ENCODE measurements at places on chromosomes 7 and 10. TPM values are rescaled to one million over a fixed set of nuclear protein-coding genes. Genes with fewer than 3 reads are reported as not detected.

Gene LEP
- total RNA-seq, result 0.76 TPM

GRCh38 chr7:123819001-123819400, 26.0 kb upstream of the HYAL4 start:
- no peak for DNase-seq
- H3K36me3 ChIP-seq, result no peaks in the 10 kb centered on the region
- no peaks in the 10 kb centered on the region for H3K4me1 ChIP-seq

- peaks cover 49% of the 10 kb centered on the region for H3K4me1 ChIP-seq
- peak overlapping the region; percentile 87 for H3K4me3 ChIP-seq
- no peaks in the 10 kb centered on the region for H3K36me3 ChIP-seq
- DNase-seq, result no peak
- peak overlapping the region; percentile 91 for H3K27ac ChIP-seq
These were observed 832 bp downstream of the PDLIM1 start for GRCh38 chr10:95289921-95290421.

Gene FAM221A
- total RNA-seq, result 4.8 TPM

Gene CPA5
- total RNA-seq, result 0.30 TPM

Gene HOXA3
- 19.9 TPM for total RNA-seq

DNA sequence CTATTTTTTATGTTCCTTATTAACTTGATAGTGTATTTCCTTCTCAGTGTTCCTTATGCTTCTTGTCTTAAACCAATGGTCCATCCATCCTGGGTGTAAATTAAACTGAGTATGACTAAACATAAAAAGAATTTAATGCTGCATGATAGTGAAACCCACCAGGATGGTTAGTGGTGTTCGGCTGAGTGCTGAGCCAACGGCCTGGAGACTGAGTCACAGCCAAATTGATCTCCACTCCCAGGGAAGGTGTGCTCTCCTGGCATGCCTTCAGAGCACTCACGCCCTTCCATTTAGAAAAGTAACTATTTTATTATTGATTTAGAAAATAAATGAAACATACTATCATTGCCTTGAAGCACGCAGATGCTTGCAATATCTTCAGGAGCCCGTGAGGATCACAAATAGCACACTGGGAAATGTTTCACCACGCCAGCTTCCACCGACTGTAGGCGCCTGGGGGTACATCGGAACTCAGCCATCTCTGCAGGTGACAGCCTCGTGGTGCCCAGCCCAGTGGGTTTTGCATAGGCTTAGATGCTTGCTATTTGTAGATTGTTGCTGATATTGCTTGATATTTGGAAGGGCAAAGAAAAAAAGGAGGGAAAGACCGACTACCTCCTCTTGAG, 40.0 kb upstream of the LOXL4 start:
- H3K36me3 ChIP-seq, result no peaks in the 10 kb centered on the region
- H3K4me3 ChIP-seq, result no peak overlapping the region
- no peak overlapping the region for H3K27ac ChIP-seq
- no peak for DNase-seq

GRCh38 chr7:24721481-24722001, 35.7 kb downstream of the GSDME start:
- H3K27ac ChIP-seq, result no peak overlapping the region
- H3K27me3 ChIP-seq, result no peaks in the 10 kb centered on the region
- DNase-seq, result no peak
- H3K4me3 ChIP-seq, result no peak overlapping the region
- no peaks in the 10 kb centered on the region for H3K4me1 ChIP-seq

DNA sequence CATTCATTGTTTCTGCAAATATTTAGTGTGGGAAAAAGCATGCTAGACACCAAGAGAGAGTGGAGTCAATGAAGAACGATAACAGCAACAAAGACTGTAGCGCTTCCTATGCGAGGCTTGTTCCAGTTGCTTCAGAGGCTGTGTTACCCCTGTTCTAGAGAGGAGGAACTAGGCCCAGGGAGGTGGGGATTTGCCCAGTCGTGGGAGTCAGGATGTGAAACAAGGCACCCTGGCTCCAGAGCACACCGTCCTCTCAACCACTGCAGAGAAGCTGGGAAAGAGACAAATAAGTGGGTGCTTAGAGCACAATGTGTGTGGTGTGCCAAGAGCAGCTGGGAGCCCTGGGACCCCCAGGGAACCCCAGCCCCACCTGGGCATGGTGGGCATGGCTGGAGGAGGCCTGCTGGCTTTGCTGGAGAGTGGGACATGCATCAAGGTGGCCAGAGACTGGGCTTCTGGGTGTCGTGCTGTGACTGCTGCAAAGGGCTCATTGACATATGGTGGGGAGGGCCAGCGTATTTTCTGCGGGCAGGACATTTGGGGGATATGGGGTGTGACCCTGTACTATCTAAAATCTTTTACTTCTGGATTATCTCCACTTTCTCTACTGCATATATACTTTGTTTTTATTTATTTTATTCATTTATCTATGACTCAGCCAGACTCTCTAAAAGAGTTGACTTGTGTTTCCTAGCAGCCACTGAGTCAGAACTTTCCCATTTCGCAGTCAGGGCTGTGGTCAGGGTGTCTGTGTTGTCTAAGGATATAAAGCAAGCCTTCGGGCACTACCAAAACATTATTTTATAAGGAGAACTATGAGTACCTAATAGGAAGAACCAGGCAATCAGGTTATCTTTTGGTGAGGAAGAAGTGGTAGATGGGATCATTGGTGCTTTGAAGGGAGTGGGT, 95.4 kb downstream of the TCF7L2 start:
- H3K36me3 ChIP-seq, result no peaks in the 10 kb centered on the region
- no peak overlapping the region for H3K4me3 ChIP-seq
- DNase-seq, result no peak
- H3K27ac ChIP-seq, result no peak overlapping the region

Gene VSIR
- 50.7 TPM for total RNA-seq

DNA sequence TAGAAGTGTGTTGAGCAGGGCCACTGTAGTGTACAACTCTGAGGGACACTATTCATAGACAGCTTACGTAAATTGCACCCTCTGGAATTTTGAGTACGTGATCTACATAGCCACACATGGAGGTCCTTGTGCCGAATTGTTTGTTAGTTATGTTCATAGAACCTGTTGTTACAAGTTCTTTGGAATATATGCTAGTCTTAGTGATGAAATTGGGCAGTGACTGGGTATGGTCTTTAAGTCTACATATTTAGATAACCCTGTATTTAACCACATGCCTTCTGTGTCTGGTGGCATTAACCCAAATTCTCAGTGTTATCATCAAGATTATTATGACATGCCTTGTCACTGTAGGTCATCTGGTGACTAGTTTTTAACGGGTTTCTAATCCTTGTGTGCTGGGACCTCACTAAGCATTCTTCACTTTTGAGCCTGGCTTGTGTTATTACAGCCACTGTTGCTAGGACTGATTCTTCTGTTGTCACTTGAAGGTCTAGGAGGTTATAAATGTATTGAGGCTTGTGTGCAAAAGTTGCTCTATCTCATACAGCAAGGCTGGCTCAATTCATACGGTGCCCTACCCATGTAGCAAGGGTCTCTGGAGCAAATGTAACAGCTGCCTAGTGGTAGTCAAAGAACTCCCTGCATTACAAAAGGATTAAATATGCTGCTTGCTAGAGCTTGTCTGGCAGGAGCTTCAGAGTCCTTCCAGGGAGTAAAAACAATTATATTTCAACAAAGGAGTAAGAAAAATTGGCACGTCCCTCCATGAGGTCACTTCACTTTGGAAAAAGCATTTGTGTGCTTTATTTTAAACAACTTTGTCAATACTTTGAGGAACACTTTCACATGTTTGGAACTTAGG, 65.4 kb downstream of the CDK14 start:
- H3K36me3 ChIP-seq, result no peaks in the 10 kb centered on the region
- no peak overlapping the region for H3K27ac ChIP-seq
- H3K4me1 ChIP-seq, result peaks cover 4% of the 10 kb centered on the region
- no peak for DNase-seq
- H3K27me3 ChIP-seq, result no peaks in the 10 kb centered on the region
- H3K4me3 ChIP-seq, result no peak overlapping the region

Gene TCAF1
- 29.6 TPM for total RNA-seq

GRCh38 chr10:49593564-49593875, 16.6 kb upstream of the SLC18A3 start:
- H3K4me1 ChIP-seq, result no peaks in the 10 kb centered on the region
- H3K36me3 ChIP-seq, result no peaks in the 10 kb centered on the region
- H3K27ac ChIP-seq, result no peak overlapping the region
- no peak overlapping the region for H3K4me3 ChIP-seq
- DNase-seq, result no peak
- peaks cover 10% of the 10 kb centered on the region for H3K27me3 ChIP-seq

DNA sequence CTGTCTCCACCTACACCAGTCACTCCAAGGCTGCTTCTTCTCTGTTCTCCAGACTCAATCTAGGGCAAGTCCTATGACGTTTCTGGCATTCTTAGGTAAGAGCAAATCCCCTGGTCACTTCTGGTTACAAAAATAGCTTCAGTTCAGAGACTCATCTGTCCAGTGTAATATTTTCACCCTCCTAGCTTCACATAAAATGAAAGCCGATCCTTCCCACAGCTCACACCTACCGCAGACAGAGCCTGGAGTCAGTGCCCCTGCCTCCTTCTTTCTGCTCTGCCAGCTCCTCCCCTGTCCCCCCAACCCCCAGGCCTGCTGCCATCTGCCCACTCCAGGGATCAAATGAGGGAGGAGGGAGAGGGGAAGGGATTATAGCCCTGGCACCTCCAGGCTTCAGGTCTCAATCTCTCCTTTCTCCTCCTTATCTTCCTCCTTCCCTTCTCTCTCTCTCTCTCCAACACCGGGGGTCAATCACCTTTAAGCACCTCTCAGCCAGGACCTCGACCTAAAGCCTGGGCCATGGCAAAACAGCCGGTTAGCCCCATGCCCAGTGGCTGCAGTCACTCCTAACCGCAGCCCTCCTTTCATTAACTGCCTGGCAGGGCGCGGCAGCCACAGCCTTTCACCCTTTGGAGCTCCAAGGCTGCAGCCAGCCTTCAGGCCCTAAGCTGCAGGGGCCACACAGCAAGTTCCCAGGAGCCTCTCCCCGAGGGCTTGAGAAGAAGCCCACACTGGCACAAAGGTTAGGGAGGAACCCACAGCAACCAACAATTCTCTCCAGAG, 292.6 kb upstream of the MGMT start:
- H3K27me3 ChIP-seq, result peaks cover 10% of the 10 kb centered on the region
- no peak overlapping the region for H3K27ac ChIP-seq
- H3K4me1 ChIP-seq, result no peaks in the 10 kb centered on the region
- no peaks in the 10 kb centered on the region for H3K36me3 ChIP-seq
- H3K4me3 ChIP-seq, result no peak overlapping the region
- no peak for DNase-seq

DNA sequence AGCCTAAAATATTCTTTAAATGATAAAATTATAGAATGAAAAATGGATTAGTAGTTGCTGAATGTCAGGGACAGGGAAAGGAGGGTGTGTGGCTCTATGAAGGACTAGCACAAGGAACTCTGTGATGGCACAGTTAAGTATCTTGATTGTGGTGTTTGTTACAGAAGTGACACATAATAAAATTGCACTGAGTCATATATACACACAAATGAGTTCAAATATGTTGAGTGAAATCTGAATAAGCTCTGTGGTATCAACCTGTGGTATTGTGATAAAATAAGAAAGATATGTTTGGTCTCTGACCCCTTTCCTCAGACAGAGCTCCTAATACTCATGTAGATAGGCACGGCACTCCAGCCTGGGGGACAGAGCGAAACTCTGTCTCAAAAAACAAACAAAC, 181.5 kb upstream of the TRIM24 start:
- H3K4me3 ChIP-seq, result no peak overlapping the region
- H3K27ac ChIP-seq, result no peak overlapping the region
- H3K27me3 ChIP-seq, result no peaks in the 10 kb centered on the region
- no peaks in the 10 kb centered on the region for H3K4me1 ChIP-seq

GRCh38 chr7:127477295-127478023, 85.0 kb upstream of the ZNF800 start:
- no peaks in the 10 kb centered on the region for H3K27me3 ChIP-seq
- H3K4me3 ChIP-seq, result no peak overlapping the region
- H3K27ac ChIP-seq, result no peak overlapping the region
- DNase-seq, result no peak
- no peaks in the 10 kb centered on the region for H3K36me3 ChIP-seq

Gene AVL9
- 26.6 TPM for total RNA-seq

DNA sequence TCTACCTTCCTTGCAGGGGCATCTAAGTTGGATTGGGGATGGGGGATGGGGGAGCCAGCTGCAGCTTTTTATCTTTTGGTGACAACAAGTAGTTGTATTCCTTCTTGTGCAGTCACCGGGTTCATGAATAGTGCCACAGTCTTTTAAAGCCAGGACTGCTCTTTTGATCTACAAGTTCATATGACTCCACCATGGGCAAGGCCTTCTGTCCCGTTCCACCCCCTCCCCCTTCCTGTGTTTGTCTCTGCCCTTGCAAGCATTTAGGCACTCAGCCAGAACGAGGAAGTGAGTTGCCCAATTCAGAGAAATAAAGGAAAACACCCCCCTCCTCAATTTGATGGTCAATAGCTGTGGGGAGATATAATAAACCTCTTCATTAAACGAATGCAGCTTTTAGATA, 44.8 kb upstream of the EGR2 start:
- DNase-seq, result no peak
- no peak overlapping the region for H3K4me3 ChIP-seq

GRCh38 chr10:24718031-24718855, 5.4 kb downstream of the ARHGAP21 start:
- no peaks in the 10 kb centered on the region for H3K36me3 ChIP-seq
- no peak overlapping the region for H3K27ac ChIP-seq
- no peak for DNase-seq
- H3K27me3 ChIP-seq, result no peaks in the 10 kb centered on the region
- H3K4me3 ChIP-seq, result no peak overlapping the region

- H3K27ac ChIP-seq, result no peak overlapping the region
- no peaks in the 10 kb centered on the region for H3K4me1 ChIP-seq
- no peak for DNase-seq
- no peak overlapping the region for H3K4me3 ChIP-seq
- H3K27me3 ChIP-seq, result no peaks in the 10 kb centered on the region
These were observed 10.6 kb upstream of the GARIN1A start for GRCh38 chr7:128661446-128661845.

Gene GOLGA7B
- total RNA-seq, result 12.0 TPM

Gene PAX4
- total RNA-seq, result not detected

Gene CCDC136
- 1.4 TPM for total RNA-seq

DNA sequence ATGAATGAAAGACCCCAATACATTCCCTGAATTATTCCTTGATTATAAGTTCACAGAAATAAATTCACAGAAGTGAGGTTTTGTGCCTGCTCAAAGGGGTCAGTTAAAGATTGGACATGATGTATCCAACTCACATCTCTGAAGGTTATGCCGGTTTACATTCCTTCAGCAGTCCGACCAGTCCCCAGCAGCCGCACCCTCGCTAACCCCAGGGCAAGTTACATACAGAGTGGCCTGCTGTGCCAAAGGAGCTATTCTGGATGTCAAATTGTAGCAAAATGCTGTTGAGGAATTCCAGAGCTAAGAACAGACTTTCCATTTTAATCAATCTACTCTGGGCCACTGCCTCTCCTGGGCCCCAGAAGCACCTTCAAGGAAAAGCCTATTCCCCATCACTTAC, 20.3 kb downstream of the PSAP start:
- no peak overlapping the region for H3K4me3 ChIP-seq
- H3K27me3 ChIP-seq, result no peaks in the 10 kb centered on the region
- H3K4me1 ChIP-seq, result peaks cover 17% of the 10 kb centered on the region
- peaks cover 76% of the 10 kb centered on the region for H3K36me3 ChIP-seq
- no peak overlapping the region for H3K27ac ChIP-seq
- DNase-seq, result no peak

GRCh38 chr10:33215635-33216034, 118.8 kb downstream of the NRP1 start:
- H3K36me3 ChIP-seq, result peaks cover 35% of the 10 kb centered on the region
- no peaks in the 10 kb centered on the region for H3K27me3 ChIP-seq
- no peak overlapping the region for H3K27ac ChIP-seq
- H3K4me1 ChIP-seq, result peaks cover 3% of the 10 kb centered on the region

- no peak overlapping the region for H3K27ac ChIP-seq
- no peaks in the 10 kb centered on the region for H3K4me1 ChIP-seq
- H3K4me3 ChIP-seq, result no peak overlapping the region
These were observed 68.9 kb downstream of the C10orf143 start for GRCh38 chr10:130041451-130042371.
